Endodermal cell (in vitro differentiated cells): ENCODE measurements at places on chromosomes 1 and 21. TPM values are rescaled to one million over a fixed set of nuclear protein-coding genes. Genes with fewer than 3 reads are reported as not detected.

GRCh38 chr1:106534612-106535011 lies 521.9 kb upstream of the PRMT6 start:
- no peaks in the 10 kb centered on the region for H3K36me3 ChIP-seq
- no peaks in the 10 kb centered on the region for H3K27me3 ChIP-seq
- no peak overlapping the region for H3K4me3 ChIP-seq
- H3K27ac ChIP-seq, result no peak overlapping the region

- no peaks in the 10 kb centered on the region for H3K4me1 ChIP-seq
- no peak for DNase-seq
- no peaks in the 10 kb centered on the region for H3K27me3 ChIP-seq
- no peak overlapping the region for H3K27ac ChIP-seq
These were observed 57.1 kb downstream of the SLC27A3 start for GRCh38 chr1:153832293-153832692.

DNA sequence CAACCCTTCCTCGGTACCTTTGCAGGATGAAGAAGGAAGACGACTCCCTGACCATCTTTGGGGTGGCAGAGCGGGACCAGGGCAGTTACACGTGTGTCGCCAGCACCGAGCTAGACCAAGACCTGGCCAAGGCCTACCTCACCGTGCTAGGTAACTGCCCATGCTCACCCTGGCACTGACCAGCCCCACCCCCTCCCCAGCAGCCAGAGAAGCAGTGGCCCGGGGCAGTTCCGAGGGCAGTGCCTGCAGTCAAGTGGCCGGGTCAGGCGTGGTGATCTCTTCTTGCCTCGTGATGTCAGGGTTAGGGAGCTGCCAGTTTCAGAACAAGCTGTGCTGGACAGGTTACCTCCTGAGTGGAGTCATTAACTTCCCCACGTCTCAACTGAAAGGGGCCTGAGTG lies 66.4 kb upstream of the CNTN2 start:
- no peaks in the 10 kb centered on the region for H3K4me1 ChIP-seq
- no peak overlapping the region for H3K27ac ChIP-seq
- peaks cover 84% of the 10 kb centered on the region for H3K36me3 ChIP-seq
- no peak for DNase-seq

DNA sequence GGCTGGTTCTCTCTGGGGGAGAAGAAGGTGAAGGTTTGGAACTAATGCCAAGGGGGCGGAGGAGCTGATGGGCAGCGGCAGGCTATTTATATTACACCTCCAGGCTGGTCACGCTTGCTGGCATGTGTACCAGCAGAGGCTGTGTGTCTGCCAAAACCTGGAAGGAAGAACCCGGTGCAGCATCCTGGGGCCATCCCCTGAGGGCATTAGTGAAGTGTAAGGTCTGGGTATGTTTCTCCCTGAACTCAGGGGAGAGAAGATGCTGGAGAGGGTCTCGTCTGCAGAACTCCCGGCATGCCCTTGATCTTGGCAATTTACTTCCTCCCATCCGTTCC lies 5.3 kb downstream of the DISP3 start:
- no peak overlapping the region for H3K27ac ChIP-seq
- peaks cover 7% of the 10 kb centered on the region for H3K4me1 ChIP-seq
- DNase-seq, result no peak
- H3K4me3 ChIP-seq, result no peak overlapping the region
- H3K27me3 ChIP-seq, result peaks cover 24% of the 10 kb centered on the region

DNA sequence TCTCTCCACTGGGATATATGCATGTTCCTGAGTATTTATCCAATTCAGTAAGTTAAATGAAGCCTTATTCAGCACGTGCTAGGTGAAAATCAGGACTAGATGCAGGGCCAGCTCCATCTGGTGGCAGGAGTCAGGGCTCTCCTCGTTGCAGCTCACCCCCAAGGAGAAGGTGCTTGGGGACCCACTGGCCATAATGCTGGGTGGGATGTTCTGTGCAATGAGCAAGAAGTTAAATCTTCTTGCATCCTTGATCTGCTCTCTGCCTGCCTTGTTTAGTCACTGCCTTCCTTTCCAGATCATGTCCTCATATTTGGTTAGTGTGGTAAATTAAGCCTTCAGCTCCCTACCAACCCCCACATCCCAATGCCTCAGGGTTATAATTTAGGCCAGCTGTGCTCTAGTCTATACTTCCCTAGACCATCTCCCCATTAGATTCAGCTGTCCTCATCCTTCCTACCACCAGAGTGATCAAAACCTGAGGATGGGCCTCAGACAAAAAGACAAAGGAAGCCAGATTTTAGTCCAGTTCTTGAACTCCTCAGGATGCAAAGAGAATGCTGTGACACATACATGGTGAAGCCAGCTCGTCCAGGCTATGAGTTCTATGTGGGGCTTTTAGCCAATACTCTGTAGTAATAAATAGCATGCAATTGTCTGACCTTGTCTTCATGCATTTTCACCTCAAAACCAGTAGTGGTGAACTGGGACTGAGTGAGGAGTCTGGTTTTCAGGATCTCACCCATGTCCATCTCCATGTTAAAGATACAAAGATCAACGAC lies 55.9 kb downstream of the SEC16B start:
- H3K27me3 ChIP-seq, result peaks cover 8% of the 10 kb centered on the region
- no peaks in the 10 kb centered on the region for H3K36me3 ChIP-seq
- H3K27ac ChIP-seq, result no peak overlapping the region
- DNase-seq, result peak; percentile 80

DNA sequence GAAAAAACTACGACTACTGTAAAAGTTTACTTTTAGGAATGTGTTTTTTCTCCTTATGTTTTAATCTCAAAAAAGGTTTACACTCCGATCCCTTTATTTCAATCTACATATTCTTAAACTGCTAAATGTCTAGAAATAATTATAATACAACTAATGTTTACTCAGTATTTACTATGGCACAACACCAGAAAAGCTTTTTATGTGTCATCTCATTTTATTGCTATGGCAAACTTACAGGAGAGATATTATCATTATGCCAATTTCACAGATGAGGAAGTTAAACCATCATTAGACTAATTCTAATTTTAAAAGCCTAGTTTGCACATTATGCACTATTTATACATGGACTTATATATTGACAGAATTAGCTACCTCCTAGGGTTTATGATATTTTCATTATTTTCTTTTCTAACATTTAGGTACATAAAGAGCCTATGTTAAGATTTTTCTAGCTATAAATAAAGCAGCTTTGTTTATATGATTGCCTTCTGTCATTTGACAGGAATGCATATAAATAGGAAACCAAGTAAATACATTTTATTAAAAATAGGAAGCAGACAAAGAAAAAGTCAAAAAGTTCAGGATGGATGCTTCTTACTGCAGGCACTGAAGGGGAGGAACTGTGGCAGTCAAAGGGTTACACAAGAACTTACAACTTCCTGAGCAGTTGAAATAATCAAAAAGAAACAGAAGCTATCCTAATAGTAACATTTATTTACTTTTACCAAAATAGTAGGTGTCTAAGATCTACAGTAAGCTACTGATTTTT lies 442.4 kb downstream of the LTN1 start:
- H3K36me3 ChIP-seq, result no peaks in the 10 kb centered on the region
- no peak for DNase-seq
- no peak overlapping the region for H3K4me3 ChIP-seq
- H3K27me3 ChIP-seq, result no peaks in the 10 kb centered on the region
- H3K27ac ChIP-seq, result no peak overlapping the region

PRDM2 gene
- total RNA-seq, result 29.4 and 34.0 TPM in 2 replicates

KCNQ4 gene
- total RNA-seq, result 0.84 and 0.88 TPM in 2 replicates
